ENCODE measurements at places on chromosomes 4 and X. TPM values are rescaled to one million over a fixed set of nuclear protein-coding genes. Genes with fewer than 3 reads are reported as not detected.

DNA sequence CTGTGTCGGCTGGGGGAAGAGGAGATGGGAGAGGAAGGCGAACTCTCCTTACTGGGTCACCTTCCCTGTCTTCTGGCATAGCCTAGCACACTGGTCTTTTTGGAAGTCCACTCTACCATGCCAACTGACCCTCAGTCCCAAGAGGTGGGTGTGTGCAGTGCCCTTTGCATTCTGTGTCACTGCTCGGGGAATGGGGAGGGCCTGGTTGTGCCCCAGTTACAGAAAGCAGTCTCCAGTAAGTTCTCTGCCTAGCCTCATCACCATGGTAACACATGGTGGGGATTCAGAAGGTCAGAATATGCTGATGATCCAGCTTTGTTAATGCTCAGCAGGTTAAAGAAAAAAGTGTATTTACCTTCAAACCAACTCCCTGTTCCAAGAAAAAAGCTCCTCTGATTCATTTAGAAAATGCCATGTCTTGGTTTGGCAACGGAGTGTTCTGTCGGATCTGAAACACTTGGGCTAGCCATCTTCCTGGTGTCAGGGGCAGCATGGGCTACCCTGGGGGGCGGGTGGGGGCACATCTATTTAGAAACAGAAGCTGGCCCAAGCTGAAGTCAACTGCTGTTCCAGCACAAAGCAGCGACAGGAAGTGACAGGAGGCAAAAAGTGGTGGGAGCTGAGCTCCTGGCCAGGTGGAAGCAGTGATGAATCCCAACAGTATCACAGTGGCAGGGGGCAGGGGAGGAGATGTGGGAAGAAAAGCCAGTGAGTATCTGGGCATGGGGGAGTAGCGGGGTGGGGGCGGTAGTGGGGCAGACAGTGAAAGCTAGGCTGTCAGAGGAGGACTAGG, 37.0 kb downstream of the NSG1 start:
- H3K4me3 ChIP-seq: no peak overlapping the region
- peaks cover 9% of the 10 kb centered on the region for H3K4me1 ChIP-seq
- H3K27me3 ChIP-seq: no peaks in the 10 kb centered on the region
- peaks cover 14% of the 10 kb centered on the region for H3K36me3 ChIP-seq

The XPNPEP2 gene
- polyA plus RNA-seq: 1.2 TPM

DNA sequence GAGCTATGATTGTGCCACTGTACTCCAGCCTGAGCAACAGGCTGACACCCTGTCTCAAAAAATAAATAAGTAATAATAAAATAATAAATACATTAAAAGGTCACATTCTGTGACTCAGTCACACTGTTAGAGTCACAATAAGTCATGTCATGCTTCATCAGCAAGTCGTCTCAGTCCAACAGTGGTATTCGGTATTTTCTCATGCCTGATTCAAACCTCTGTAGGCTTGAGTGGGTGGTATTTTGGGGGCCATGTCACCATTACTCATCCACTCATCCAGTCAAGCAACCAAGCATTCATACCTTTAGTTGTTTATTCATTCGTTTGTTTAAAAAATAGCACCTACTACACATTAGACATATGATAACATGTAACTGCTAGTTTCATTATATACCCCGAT, 46.9 kb downstream of the SUPT20HL2 start:
- no peaks in the 10 kb centered on the region for H3K4me1 ChIP-seq
- DNase-seq: no peak
- no peaks in the 10 kb centered on the region for H3K27me3 ChIP-seq

The ADH6 gene
- polyA plus RNA-seq: not detected

DNA sequence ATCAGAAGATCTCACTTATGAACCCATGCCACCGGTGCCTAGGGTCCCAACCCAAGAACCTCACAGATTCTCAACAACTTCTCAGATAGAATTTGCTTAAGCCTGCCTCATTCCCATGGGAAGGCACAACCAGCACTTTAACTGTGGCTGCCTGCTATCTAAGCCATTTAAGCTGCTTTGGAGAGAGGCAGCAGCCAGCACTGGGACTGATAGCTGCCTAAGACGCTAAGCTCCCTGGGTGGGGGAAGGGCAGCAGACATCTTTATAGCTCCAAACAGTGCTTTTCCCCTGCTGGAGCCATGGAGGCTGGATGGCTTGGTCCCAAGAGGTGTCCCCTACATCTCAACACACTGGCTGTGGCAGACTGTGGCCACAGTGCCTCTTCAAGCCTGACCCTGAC, 1268.6 kb downstream of the FAM133A start:
- H3K4me3 ChIP-seq: no peak overlapping the region
- H3K4me1 ChIP-seq: no peaks in the 10 kb centered on the region
- DNase-seq: no peak
- no peaks in the 10 kb centered on the region for H3K27me3 ChIP-seq
- no peak overlapping the region for H3K27ac ChIP-seq

- H3K4me1 ChIP-seq: peaks cover 7% of the 10 kb centered on the region
- no peak overlapping the region for H3K4me3 ChIP-seq
- no peak for DNase-seq
- H3K36me3 ChIP-seq: no peaks in the 10 kb centered on the region
These were observed 100.8 kb downstream of the ANXA3 start for GRCh38 chr4:78652282-78652876.

DNA sequence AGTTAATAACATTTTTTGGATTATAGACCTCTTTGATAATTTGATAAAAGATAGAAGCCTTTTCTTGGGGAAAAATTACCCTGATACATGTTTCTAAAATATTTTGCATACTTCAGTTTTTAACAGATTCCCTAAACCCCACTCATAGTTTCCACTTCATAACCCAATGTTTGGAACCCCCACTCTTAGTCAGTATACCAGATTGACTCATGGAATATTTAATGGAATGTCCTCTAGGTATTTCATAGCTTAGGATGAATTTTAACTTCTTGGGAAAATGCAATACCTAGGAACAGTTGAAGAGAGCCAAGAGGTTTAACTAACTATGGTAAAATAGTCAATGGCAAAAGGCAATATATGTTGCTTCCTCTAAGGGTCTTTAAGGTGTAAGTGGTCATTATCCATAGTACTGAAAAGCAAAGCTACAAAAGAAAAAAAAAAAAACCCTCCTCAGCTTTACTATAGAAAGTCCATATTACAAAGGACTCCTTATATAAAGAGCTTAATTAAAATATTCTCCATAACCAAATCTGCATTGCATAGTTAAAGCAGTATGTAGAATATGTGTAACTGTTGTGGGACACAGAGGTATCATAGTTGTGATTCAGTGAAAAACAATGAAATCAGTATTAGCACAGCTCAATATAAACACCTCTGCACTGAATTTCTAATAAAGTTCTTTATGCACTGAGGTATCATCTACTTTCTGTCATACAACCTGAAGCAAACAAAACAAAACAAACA, 159.9 kb downstream of the PCDH7 start:
- no peak overlapping the region for H3K27ac ChIP-seq
- no peak for DNase-seq
- H3K36me3 ChIP-seq: no peaks in the 10 kb centered on the region
- no peak overlapping the region for H3K4me3 ChIP-seq
- no peaks in the 10 kb centered on the region for H3K4me1 ChIP-seq
- no peaks in the 10 kb centered on the region for H3K27me3 ChIP-seq

The CSN1S1 gene
- not detected for polyA plus RNA-seq

- no peaks in the 10 kb centered on the region for H3K27me3 ChIP-seq
- H3K27ac ChIP-seq: no peak overlapping the region
- DNase-seq: no peak
These were observed 204.6 kb upstream of the DIAPH2 start for GRCh38 chrX:96480081-96480480.

DNA sequence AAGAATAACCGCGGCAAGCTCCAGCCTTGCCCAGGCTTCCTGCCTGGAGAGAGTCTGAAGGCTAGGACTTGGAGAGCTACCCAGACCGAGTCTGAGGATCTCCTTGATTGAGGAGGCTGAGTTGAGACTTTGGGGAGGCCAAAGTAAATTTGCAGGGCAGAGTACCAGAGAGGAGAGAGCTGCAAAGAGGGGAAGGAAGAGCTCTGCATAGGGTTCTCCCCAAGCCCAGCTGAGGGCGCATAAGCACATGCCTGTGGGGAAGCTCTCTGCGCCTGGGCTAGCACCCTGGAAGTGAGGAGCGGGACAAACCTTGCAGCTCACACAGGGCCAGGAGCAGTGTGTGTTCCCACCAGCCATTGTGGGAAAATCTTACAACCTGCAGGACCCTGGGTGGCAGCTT, 56.1 kb downstream of the FAM193A start:
- no peak overlapping the region for H3K4me3 ChIP-seq
- no peak for DNase-seq
- H3K27ac ChIP-seq: no peak overlapping the region
- H3K4me1 ChIP-seq: peaks cover 39% of the 10 kb centered on the region
- no peaks in the 10 kb centered on the region for H3K27me3 ChIP-seq
